ENCODE measurements at places on chromosomes 7 and 10. TPM values are rescaled to one million over a fixed set of nuclear protein-coding genes. Genes with fewer than 3 reads are reported as not detected.

Gene DENND2A
- total RNA-seq: not detected

Gene TRIM73
- 10.6 TPM for total RNA-seq

Gene SLC13A1
- not detected for total RNA-seq

DNA sequence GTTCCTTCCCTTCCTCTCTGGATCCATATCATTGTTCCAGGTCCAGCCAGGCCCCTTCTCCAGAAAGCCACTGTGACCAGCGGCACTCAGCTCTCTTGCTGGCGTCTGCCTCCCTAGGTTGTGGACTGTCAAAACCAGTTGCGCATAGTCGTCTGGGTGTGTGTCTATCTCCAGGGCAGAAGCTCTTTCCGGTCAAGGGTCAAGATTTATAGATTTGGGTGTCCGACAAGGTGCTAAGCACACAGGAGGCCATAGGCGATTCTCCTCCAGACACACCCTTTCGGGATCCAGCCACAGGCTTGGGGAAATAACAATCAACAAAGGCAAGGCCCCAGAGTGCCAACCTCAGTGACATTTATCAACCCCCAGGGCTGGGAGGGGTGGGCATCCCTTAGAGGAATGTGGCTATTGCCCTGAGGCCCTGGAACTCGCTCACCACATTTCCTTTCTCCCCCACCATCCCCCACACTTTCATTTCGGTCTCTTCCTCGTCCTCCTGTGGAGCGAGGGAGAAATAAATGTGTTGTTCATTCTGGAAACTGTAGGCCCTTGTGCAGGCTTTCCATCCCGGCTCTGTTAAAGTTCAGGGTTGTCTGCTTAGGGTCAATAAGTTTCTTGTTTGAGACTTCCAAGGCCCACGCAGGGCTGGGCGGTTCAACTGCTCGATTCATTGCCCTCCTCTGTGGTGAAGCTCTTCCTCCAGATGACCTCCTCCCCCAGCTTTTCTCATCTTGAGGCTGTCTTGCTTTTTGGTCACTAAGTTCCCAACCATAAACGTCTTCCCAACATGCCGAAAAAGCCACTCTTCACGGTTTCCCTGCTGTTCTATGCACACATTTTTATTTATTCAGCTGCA, 57.9 kb downstream of the AFAP1L2 start:
- no peaks in the 10 kb centered on the region for H3K27me3 ChIP-seq
- no peak for DNase-seq
- H3K36me3 ChIP-seq: no peaks in the 10 kb centered on the region
- H3K4me3 ChIP-seq: no peak overlapping the region

GRCh38 chr10:90856261-90856660, 1.6 kb downstream of the HTR7 start:
- peaks cover 5% of the 10 kb centered on the region for H3K36me3 ChIP-seq
- DNase-seq: no peak
- H3K4me1 ChIP-seq: peaks cover 11% of the 10 kb centered on the region
- H3K4me3 ChIP-seq: peak overlapping the region; percentile 43
- H3K27me3 ChIP-seq: peaks cover 74% of the 10 kb centered on the region

DNA sequence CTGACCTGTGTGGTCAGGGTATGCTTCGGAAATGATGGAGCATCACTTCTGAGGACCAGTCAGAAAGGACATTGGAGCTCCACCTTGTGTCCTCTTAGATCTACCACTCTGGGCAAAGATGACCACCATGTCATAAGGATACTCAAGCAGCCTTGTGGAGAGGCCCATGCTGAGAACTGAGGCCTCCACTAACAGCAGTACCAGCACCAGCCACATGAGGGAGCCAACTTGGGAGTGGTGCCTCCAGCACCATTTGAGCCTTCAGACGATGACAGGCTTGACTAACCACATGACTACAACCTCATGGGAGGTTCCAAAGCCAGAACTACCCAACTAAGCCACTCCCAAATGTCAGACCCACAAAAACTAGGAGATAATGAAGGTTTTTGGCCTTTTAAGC, 116.0 kb downstream of the NPTX2 start:
- no peaks in the 10 kb centered on the region for H3K4me1 ChIP-seq
- no peaks in the 10 kb centered on the region for H3K27me3 ChIP-seq
- no peak overlapping the region for H3K27ac ChIP-seq
- DNase-seq: peak; percentile 67
- H3K4me3 ChIP-seq: no peak overlapping the region

- H3K36me3 ChIP-seq: no peaks in the 10 kb centered on the region
- no peaks in the 10 kb centered on the region for H3K27me3 ChIP-seq
- no peak overlapping the region for H3K27ac ChIP-seq
- DNase-seq: no peak
Observed at GRCh38 chr7:4800926-4801838, 25.8 kb downstream of the AP5Z1 start.

DNA sequence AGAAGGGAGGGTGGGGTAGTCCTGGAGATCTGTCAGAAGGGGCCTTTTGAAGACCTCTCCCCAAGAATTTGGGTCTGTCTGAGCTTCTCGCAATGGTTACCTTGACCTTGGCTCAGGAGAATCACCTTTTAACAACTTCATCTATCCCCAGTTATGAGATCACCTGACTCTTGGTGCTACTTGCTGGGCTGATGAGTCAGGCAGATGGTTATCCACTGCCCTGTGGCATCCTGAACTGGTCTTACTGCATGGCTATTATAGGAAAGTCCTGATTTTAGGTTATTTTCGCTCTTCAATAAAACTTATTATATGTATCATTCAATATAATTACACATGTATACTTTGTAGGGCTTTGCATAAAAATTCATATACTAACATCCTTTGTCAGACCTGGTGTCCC, 274.7 kb downstream of the GFRA1 start:
- H3K4me1 ChIP-seq: no peaks in the 10 kb centered on the region
- H3K27ac ChIP-seq: no peak overlapping the region
- H3K36me3 ChIP-seq: no peaks in the 10 kb centered on the region
- no peak for DNase-seq
- H3K4me3 ChIP-seq: no peak overlapping the region
- no peaks in the 10 kb centered on the region for H3K27me3 ChIP-seq

Data from activated T-cell treated with anti-CD3 and anti-CD28 coated beads, Interleukin-2, amount 50 U/mL, for 72 hours (primary cell).